ENCODE measurements at places on chromosomes 16 and 17.

DNA sequence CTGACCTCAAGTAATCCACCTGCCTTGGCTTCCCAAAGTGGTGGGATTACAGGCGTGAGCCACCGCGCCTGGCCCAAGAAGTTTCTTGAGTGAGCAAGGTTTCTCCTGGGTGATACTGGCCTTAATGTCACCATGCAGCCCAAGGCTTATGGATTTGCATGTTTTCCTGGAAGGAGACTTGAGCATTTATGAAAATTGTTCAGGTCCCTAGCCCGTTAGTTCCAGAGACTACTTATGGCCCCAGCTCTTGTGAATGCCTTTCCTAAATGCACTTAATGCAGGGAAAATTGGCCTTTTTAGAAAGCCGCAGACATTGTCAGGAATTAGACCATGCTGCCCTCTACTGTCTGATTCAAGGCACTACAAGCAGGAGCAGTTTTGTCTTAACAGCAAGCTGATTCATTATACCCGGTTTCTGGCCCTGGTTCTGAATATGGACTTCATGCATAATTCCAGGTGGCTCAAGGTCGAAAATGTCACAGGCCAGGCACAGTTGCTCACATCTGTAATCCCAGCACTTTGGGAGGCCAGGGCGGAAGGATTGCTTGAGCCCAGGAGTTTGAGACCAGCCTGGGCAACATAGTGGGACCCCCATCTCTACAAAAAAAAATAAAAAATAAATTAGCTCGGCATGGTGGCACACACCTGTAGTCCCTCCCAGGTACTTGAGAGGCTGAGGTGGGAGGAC, 91.3 kb downstream of the SNX29 start:
- peak; percentile 74 for DNase-seq

DNA sequence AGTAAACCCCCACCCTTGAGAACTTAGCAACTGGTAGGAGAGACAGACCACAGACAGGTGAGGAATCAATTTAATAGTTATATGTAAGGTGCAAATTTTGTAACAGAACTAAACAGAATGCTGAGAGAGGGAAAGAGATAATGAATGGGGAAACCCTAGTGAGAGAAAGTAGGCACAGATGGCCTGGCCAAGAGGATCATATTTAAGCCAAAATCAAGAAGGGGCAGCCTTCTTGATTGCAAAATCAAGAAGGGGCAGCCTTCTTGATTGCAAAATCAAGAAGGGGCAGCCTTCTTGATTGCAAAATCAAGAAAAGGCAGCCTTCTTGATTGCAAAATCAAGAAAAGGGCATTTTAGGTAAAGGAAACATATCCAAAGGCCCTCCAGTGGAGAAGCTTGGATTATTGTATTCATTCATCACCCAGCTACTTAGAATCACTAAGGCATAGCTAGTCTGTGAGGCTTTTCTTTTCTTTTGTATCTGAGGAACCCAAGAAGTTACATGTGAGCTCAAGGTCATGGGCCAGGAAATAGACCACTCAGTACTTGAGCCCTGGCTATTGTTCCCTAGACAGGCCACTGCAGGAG, 190.6 kb downstream of the CYLD start:
- no peak for DNase-seq

DNA sequence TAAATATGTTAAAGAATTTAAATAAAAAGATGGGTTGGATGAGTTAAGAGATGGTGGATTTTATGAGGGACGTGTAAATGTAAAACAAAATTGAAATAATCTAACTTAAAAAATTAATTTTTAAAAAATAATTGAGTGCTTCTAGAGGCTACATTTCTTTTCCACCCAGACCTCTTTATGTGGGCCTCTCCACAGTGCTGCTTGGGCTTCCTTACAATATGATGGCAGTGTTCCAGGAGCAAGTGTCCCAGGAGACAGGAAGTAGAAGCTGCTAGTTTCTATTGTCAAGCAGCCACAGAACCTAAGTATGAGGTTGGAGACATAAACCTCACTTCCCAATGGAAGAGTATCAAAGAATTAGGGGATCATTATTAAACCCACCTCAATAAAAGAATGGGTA, 205.7 kb upstream of the CPHXL start:
- DNase-seq: no peak

DNA sequence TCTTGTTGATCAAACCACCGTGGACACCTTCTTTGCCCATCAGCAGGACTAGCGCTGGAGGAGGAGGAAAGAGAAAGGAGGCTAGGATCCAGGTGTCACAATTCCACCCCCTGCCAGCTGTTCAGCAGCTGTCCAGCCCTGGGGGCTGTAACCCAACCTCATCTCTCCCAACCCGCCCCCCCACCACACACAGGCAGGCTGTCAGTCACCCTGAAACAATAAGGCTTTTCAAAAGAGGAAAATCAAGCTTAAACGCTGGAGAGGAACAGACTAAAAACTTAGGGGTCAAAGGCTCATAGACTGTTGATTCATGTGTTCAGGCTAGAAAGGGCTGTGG, 2.4 kb downstream of the PFN1 start:
- DNase-seq: no peak

GRCh38 chr17:81398176-81398831, 3.0 kb downstream of the BAHCC1 start:
- no peak for DNase-seq

GRCh38 chr16:20865420-20866131, 34.6 kb downstream of the DCUN1D3 start:
- no peak for DNase-seq

DNA sequence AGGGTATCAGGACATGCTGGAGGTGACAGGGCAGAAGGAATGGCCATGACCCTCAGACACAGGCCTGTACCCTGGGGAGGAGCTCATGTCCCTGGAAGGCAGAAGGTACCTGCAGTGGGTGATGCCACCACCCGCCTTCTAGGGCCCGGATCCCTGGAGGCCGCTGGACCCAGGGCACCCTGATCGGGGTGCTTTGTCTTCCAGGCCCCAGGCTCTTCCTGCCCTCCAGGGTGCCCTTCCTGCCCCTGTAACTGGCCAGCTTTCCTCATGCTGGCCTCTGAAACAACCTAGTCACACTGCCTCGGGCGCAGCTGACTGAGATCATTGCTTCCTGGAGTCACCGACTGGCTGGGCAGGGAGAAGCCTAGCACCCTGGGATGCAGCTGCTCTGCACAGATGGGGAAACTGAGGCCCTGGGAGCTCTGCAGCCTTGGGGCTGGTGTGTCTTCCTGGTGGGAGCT, 5.8 kb downstream of the ADCY7 start:
- no peak for DNase-seq

DNA sequence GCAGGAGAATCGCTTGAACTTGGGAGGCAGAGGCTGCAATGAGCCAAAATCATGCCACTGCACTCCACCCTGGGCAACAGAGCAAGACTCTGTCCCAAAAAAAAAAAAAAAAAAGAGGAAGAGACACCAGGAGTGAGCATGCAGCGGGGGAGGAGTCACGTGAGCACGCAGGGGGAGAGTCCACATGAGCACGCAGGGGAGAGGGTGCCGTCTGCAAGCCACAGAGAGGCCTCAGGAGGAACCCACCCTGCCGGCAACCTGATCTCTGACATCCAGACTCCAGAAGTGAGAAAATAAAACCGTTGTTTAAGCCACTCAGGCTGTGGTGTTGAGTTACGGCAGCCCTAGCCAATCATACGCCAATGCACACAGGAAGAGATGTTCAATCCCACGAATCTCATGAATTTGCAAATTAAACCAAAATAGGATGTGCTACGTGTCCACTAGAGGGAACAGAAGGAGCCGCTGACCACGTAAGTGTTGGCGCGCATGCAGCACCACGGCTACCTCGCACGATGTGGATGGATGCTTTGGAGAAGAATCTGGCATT, 42.2 kb downstream of the CCDC57 start:
- no peak for DNase-seq

- DNase-seq: no peak
Measured at GRCh38 chr16:49836218-49836617, 19.7 kb downstream of the ZNF423 start.

GRCh38 chr17:36884495-36885152, 52.7 kb upstream of the LHX1 start:
- no peak for DNase-seq

GRCh38 chr17:78241277-78242023, 10.0 kb downstream of the TMEM235 start:
- DNase-seq: no peak

DNA sequence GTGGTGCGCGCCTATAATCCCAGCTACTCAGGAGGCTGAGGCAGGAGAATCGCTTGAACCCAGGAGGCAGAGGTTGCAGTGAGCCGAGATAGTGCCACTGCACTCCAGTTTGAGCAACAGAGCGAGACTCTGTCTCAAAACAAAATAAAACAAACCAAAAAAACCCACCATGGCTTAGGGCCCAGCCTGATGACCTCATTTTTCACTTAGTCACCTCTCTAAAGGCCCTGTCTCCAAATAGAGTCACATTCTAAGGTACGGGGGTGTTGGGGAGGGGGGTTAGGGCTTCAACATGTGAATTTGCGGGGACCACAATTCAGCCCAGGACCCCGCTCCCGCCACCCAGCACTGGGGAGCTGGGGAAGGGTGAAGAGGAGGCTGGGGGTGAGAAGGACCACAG, 1.4 kb upstream of the STH start:
- no peak for DNase-seq

DNA sequence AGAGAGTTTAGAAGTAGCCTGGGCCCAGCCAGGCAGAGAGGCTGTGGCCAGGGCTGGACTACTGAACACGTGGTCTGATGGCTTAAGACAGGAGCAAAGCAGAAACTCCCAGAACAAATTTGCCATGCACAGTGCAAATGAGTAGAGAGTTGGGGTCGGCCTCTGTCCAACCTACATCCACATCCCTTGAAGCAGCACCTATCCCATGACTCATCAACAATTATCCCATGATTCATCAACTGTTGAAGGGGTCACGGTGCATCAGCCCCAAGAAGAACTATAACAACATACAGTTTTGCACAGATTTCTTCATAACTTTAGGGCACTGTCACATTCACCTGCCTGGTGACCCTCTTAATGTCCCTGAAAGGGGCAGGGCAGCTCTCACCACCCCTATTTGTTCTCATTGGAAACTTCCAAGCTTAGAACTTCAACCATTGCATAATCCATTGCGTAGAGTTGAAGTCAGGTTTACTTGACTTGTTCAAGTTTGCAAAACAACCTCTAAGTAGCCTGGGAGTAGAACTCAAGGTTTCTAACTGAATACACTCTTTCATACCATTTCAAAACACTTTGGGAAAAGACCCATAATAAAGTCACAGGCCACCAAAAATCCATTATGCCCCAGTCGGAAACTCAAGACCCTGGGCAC, 235.2 kb upstream of the CDH5 start:
- no peak for DNase-seq

DNA sequence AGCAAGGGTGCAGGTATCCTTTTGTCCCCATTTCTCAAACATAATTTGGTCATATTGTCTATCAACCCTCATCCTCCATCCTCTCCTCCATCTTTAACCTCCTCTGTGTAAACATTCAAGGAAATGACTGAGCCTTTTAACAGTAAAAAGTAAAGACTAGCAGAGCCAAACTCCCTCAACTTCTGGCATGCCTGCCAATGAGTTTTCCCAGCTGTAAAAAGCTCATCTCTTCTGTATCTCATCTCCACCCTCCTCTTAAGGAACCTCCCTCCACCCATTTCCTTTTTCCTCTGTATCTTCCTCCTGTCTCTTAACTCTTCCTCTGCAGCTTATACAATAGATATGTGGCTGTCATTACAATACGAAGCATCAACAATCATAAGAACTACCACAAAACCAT, 76.9 kb upstream of the PSMD7 start:
- no peak for DNase-seq

DNA sequence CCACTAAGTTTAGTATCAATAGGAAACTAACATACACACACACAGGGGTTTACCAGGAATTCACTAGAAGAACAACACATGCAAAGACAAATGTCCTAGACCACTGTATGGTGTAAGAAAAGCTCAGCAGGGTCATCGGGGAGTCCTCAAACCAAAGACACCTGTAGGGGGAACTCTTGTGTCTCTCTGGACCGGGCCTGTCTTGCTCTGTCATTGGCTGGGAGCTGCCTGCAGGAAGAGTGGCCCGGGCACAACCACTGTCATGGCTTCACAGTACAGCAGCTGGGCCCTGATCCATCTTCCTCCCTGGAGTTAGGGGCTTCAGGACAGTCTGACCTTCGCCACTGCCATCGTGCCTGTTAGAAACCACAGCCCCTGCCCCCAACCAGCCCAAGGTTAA, 263.6 kb upstream of the DYNLRB2 start:
- no peak for DNase-seq

GRCh38 chr16:86768999-86769398, 190.7 kb downstream of the FOXL1 start:
- DNase-seq: no peak

DNA sequence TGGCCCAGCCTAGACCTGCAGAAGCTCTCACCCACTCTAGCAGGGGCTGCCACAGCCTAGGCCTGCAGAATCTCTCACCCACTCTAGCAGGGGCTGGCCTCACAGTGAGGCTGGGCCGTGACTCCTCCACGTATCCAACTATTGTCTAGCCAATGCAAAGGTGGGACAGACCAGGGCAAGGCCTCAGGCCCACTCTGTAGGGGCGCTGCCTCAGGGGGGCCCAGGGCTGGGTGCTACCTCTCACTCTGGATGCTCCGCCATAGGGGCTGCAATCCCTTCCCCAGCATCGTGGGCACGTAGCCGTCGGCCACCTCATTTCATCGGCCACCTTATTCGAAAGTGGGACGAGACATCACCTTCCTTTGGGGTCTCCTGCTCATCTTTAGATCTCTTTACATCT, 51.7 kb downstream of the RPH3AL start:
- DNase-seq: no peak

DNA sequence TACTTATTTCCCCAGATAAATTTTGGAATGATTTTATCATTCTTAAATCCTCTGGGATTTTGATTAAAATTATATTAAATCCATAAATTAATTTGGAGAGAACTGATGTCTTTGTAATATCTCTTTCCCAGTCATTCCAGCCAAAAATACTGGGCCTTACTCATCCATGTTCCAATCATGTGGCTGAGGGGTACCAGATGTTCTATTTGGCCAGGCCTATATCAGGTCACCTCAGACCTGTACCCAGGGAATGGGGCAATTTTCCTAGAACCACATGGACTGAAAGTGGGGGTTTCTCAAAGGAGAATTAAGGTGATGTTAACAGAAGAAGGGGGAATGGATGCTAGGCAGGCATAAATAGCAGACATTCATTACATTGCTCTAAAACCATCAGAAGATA, 7.5 kb downstream of the SNTB2 start:
- no peak for DNase-seq

GRCh38 chr17:10836966-10837590, 809 bp downstream of the PIRT start:
- DNase-seq: no peak

GRCh38 chr16:28309811-28310311, 17.5 kb downstream of the SBK1 start:
- DNase-seq: peak; percentile 92

Data from CD4-positive, alpha-beta T cell treated with Interleukin-15 for 4 hours (primary cell).